Activated naive CD4-positive, alpha-beta T cell treated with anti-CD3 and anti-CD28 coated beads, Interleukin-2, amount 50 U/mL, for 16 hours (primary cell): ENCODE measurements at places on chromosomes 5 and 9.

GRCh38 chr9:127529671-127530070 is 78.4 kb downstream of the LRSAM1 start:
- no peak for DNase-seq

- no peak for DNase-seq
Observed at GRCh38 chr5:103669615-103670014, 107.0 kb upstream of the NUDT12 start.

DNA sequence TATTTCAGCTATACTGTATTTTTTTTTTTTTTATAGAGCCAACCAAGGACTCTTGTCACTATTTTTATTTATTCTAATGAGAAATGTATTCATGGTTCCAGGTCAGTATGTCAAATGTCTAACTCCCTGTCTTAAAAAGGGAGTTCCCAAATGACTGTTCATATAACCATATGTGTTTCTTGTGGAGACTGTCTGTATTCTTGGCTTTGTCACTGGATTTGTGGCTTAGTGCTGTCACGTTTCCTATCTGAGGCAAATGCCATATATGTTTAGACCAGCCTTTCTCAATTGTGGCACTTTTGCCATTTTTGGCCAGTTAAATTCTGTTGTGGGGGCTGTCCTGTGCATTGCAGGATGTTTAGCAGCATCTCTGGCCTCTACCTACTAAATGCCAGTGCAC is 3.1 kb downstream of the GCNT1 start:
- no peak for DNase-seq

GRCh38 chr5:54254482-54255198 is 55.7 kb downstream of the ARL15 start:
- no peak for DNase-seq

DNA sequence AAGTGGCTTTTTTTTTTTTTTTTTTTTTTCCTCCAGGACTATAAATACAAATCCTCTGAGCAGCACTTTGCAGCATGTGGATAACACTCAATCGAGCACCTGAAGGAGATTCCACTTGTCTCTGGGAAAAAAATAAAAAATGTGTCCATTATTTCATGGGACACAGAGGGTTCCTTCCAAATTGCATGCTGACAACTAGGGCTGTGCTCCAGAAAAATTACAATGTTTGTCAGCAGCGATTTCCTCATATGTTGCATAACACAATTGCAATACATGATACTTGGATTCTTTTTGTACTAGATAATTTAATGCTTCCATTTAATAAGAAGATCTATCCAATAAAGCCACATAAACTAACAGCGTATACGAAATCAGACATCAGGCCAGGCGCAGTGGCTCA is 84.4 kb downstream of the CDH18 start:
- no peak for DNase-seq

DNA sequence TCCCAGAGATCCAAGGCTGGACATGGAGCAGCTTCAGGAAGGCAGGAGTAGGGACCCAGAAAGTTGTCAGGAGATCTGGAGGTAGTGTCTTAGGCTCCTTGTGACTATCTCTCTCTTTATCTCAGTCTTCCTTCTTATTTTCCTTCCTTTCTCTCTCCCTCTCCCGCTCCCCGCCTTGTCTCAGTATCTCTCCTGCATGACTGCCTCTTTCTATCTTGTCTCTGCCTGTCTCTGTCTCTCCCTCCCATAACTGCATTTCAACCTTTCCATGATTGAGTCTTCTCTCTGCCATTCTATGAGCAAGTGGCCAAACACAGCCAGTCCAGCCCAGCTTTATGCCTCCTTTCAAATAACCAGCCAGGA is 61.0 kb upstream of the NEK6 start:
- DNase-seq: no peak

DNA sequence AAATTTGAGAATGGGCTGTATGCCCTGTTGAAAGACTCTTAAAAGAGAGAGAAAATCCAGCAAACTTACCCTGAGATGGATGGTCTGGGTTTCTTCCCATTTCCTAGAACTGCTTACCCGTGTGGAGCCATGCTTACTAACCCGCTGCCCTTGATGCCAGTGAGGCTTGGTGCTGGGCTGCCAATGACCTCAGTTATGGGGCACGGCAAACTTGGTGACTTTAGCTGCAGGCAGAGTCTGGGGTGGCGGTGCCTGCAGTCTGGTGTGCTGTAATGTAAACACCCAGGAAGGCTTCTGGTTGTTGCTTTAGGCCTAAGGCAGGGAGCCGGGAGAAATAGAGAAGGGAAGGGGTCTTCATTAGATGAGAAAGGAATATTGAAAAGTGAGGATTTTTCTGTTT is 7.3 kb upstream of the TENT4A start:
- no peak for DNase-seq

DNA sequence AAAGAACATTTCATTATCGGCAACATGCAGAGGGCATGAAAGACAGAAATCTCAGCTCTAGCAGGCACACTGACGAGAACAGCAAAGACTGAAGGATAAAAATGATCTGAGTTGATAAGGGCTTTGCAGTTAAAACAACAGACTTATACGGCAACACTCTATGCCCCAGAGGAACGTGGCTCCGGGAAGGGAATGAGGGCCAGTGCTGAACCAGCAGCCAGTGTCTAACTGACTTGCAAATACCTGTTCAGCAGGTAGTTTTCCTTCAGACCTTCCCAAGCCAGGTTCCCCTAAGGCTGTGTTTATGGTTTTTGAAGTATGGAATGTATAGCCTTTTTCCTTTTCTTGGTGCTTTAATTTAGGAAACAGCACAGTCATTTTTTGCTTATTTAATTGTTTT is 121.3 kb upstream of the CDH18 start:
- DNase-seq: no peak

- DNase-seq: no peak
Observed at GRCh38 chr5:149608936-149609545, 27.7 kb downstream of the ARHGEF37 start.

- DNase-seq: no peak
Observed at GRCh38 chr9:33943389-33943788, 105.3 kb downstream of the UBAP2 start.

DNA sequence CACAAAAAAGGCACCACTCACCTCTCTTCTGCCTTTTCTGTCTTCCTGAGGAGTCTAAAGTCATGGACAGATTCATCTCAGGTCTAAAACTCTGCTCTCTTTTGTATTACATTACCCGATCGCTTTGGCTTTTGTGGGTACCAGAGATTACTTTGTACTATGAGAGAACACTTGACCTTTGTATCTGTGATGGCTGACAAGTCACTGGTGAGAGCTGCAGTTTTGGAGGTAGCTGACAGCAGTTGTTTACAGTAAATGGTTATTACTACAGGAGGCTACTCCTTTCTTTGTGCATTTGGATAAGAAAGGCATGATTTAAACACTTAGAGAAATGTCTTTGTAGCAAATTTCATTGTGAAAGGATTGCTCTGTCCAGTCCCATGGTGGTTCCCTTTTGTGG is 307.3 kb downstream of the FBXL17 start:
- no peak for DNase-seq

GRCh38 chr9:33697171-33697570 is 98.2 kb upstream of the PRSS3 start:
- DNase-seq: no peak

GRCh38 chr9:96222132-96222531 is 79.8 kb downstream of the HSD17B3 start:
- DNase-seq: no peak

- DNase-seq: no peak
Observed at GRCh38 chr5:11429254-11429653, 475.0 kb downstream of the CTNND2 start.

GRCh38 chr5:93189707-93190120 is 391.3 kb downstream of the NR2F1-AS1 start:
- no peak for DNase-seq

GRCh38 chr5:167587772-167588437 is 703.5 kb upstream of the WWC1 start:
- no peak for DNase-seq

DNA sequence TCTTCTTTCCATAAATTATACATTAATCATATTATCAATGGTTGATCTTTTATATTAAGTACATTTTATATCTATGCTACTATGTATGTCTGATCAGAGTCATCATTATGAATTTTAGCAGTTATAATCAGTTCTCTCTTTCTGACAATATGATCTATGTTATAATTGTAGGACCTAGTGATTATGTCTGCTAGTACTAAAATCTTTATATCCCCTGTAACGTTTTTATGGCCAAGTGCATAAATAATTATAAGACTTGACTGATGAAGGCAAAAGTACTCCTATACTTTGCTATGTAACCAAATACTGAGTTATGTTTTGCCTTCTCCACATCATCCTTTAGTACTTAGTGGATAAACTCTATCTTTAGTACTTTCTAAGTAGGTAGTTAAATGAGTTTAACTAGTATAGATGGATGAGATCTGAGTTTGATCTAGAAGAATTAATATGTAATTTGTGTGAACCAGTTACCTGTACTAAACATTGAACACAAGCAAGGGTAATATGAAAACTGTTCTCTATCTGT is 75.4 kb downstream of the SLF1 start:
- no peak for DNase-seq

DNA sequence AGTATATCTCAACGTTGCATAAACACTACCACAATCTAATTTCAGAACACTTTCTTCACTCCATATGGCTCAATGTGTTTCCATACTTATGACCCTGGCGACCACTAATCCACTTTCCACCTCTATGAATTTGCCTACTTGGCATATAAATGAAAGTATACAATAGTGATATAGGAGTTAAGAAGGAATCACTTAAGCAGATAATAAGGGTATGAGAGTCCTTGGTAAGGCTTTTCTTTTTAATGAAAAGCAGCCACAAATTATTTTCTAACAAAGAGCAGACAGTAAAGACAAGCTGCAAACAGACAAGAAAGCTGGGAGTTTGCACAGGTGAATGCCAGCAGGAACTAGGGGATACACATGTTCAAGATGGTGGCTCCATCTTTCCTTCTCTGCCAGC is 615.1 kb upstream of the NUDT12 start:
- no peak for DNase-seq

GRCh38 chr5:11384441-11385250 is 519.6 kb downstream of the CTNND2 start:
- DNase-seq: no peak

GRCh38 chr9:35033101-35033500 is 39.3 kb downstream of the VCP start:
- DNase-seq: no peak

DNA sequence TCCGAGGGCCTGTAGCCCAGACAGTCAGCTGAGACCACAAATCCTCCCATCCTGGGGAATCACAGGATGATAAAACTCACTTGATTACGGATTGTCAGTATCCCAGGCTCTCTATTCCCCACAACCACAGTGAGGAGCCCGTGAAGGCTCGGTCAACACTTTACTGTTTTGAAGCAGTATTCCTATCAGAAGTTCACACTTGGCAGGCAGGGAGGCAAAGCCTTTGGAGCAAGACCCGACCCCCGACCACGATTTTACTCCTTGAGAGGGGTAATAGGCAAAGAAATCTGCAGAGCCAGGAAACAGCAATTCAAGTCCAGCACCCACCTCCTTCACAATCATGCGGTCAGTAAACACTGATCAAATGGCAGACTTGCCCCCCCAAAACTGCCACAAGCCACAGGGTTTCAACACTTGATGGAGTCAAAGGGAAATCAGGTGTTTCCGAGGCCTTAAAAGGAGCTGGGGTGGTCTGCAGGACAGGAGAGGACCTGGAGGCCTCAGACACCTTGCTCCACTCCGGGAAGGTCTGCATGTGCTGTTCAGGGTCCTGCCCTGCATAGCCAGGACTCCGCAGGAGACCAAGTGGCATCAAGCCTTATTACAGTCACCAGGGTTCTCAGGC is 25.2 kb downstream of the BICD2 start:
- DNase-seq: no peak

DNA sequence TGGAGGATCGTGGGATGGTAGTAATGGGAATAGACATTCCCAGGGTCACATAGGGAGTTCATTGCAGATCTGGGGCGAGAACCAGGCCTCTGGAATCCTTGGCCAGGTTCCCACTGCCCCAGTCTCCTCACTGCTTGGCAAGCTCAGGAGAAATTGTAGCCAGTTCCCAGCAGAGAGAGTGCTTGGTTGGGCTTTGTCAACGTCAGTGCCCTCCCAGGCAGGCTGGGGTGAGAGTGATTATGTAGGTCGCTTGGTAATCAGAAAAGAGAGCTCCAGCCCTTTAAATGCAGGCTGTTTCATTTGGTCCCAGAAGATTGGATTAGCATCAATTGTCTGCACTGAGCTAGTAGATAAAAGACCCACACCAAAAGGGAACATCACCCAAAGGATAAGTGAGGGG is 51.8 kb upstream of the GALNT10 start:
- no peak for DNase-seq

DNA sequence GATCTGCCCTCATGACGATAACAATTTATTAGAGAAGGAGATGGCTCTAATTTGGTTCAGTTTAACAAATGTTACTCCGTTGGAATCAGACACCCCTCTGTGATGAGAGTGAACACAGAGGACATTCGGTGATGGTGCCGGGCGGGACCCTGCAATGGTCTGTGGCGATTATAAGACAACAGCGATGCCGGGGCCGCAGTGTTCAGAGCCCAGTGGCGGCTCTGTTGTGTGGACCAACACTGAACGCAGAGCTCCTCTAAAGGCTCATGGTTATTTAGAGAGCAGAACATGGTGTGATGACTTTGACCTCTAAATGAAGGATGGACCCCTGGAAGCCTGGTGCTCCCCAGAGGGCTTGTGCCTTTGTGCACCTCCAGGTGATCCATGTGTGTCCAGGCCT is 21.2 kb downstream of the UBE2QL1 start:
- DNase-seq: no peak

DNA sequence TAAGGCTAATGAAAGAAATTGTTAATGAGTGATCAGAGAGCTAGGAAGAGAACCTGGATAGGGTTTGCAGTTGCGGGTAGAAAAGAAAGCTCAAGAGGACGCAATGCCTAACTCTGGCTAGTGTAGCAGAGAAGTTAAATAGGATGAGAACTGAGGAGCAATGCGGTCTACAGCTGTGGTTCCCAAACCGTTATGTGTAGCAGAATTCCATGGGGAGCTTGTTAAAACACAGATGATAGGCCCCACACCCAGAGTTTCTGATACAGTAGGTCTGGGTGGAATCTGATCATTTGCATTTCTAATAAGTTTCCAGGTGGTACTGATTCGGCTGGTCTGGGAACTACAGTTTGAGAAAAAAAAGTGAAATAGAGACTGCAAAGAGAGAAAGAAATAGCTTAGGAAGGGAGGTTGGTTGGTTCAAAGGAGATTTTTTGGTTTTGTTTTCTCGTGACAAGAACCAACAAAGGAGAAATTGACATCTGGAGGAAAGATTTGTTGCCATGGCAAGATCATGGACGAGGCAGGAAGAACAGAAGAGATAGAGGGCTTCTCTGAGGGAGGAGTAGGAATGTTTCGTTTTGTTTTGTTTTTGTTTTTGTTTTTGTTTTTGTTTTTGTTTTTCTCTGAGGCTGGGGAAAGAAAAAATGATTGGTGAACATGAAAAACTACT is 276.1 kb downstream of the ARRDC3 start:
- no peak for DNase-seq
